ENCODE measurements at places on chromosomes 5 and 9.

GRCh38 chr5:170296036-170296934, 1.3 kb downstream of the LCP2 start:
- H3K27me3 ChIP-seq, result peaks cover 23% of the 10 kb centered on the region
- H3K27ac ChIP-seq, result no peak overlapping the region

DNA sequence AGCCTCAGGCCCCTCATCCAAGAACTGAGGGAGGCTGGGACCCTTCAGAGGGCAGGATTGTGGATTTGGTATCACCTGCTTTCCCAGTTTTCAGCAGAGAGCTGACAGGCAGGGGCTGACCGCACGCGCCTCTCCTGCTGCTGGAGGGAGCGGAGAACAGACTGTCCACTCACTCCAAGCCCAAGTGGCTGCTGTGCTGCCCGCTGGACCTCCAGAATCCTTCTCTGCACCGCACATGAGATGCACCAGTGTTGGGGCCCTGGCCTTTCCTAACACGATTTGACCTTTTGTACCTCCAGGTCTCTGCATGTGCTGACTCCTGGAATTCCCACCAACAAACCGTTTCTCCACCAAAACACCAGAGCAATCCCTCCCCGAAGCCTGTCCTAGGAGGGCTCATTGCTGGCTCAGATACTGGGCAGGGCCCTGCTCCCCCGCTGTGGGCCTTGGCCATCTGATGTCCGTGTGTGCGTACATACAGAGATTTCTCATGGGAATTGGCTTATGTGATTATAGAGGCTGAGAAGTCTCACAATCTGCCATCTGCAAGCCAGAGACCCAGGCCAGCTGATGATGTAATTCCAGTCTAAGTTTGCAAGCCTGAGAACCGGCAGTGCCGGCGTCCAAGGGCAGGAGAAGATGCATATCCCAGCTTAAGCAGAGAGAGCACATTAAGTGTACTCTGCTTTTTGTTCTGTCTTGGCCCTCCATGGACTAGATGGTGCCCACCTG, 141.7 kb downstream of the GADD45G start:
- H3K27ac ChIP-seq, result no peak overlapping the region
- peaks cover 3% of the 10 kb centered on the region for H3K4me1 ChIP-seq
- H3K27me3 ChIP-seq, result peaks cover 18% of the 10 kb centered on the region

- H3K27ac ChIP-seq, result peak overlapping the region; percentile 11
- no peak overlapping the region for H3K4me3 ChIP-seq
- peak; percentile 35 for DNase-seq
- no peaks in the 10 kb centered on the region for H3K27me3 ChIP-seq
- no peaks in the 10 kb centered on the region for H3K36me3 ChIP-seq
Measured at GRCh38 chr5:158135682-158136179, 276.8 kb upstream of the CLINT1 start.

DNA sequence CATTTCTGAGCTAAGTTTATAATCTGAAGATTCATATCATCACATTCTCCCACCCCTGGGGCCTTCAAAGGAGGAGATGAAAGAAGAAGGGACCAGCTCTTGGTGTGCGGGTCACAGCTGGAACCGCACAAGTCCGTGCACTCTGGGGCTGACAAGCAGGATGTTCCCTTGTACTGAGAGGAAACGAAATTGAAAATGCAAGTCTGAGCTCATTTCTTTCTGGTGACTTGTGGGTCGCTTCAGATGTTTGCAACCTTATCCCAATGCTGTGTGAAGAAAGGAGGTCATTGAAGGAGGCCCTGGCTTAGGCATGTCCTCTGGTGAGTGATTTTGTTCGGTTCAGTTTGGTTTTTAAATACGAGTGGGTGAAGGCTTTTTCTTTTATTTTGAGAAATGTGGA, 59.6 kb downstream of the C9orf152 start:
- H3K4me1 ChIP-seq, result peaks cover 1% of the 10 kb centered on the region
- no peaks in the 10 kb centered on the region for H3K27me3 ChIP-seq
- no peak overlapping the region for H3K27ac ChIP-seq
- peaks cover 4% of the 10 kb centered on the region for H3K36me3 ChIP-seq
- H3K4me3 ChIP-seq, result no peak overlapping the region

DNA sequence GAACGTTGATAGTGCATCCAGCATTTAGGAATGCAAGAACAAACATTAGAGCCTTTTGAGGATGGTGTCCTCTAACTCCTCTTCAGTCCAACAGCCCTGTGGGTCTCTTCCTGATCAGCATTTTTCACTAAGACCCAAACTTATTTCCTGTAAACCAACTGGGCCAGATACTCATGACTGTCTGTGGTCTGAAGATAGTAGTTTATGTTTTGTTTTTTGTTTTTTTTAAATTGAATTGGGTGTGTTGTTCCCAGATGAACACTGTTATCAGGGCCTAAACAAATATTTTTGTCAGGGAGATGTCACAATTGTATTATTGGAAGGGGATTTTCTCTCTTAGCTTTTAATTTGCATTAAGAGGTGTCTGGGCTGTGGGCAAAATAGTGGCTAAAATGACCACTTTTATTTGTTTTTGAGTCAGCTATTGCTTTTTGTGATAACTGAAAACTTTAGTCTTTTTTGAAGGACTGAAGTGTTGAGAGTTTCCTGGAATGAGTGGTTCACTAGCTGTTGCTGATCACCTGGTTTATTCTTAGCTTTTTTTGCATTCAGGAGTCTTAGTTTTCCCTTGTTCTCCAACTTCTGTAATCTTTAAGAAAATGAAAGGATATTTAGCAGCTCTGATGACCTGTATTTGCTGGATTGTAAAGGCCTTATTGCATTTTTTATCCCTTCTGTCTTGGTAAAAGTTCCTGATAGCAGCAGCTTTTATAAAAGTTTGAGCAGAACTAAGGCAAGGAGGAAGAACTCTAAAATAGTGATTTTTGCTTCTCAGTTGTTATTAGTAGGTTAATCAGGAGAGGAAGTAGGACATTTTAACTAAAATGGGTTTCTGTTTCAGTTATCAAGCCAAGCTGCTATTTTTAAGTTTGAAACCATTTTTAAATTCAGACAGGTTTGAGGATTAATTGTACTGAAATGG, 5.5 kb downstream of the MAN2A1 start:
- H3K27ac ChIP-seq, result peak overlapping the region; percentile 18
- DNase-seq, result no peak
- peaks cover 10% of the 10 kb centered on the region for H3K36me3 ChIP-seq
- no peak overlapping the region for H3K4me3 ChIP-seq
- H3K27me3 ChIP-seq, result no peaks in the 10 kb centered on the region
- H3K4me1 ChIP-seq, result peaks cover 31% of the 10 kb centered on the region

DNA sequence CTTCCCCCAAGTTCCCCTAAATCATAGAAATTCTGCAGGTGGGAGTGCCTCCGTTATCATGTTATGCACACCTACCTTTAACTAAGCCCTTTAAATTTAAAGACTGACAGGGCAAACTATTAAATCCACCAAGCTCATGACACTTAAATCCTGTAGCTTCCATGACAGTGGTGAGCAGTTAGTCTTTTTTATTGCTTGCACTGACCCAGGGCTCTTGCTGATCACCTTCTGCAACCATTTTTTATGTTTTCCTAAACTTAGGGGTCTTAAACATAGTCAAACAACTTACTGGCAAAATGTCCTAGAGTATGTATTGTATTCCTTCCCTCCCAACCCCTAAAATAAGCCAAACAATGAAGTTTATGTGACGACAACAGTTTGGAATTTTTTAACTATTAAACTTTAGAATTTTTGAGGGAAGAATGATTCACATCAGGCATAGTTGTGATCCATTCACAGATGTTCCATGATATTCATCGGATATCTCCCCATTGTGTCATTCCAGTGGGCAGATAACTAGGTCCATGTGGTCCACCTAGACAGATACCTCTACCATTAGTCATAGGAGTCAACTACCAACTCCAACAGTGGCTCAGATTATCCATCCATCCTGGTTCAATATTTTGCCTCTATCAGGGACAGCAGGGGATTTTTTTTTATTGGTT, 283.1 kb downstream of the ADAMTS6 start:
- peaks cover 6% of the 10 kb centered on the region for H3K4me1 ChIP-seq
- H3K27ac ChIP-seq, result peak overlapping the region; percentile 33
- peaks cover 1% of the 10 kb centered on the region for H3K36me3 ChIP-seq
- no peaks in the 10 kb centered on the region for H3K27me3 ChIP-seq

- peaks cover 40% of the 10 kb centered on the region for H3K4me1 ChIP-seq
- peaks cover 3% of the 10 kb centered on the region for H3K36me3 ChIP-seq
- H3K27ac ChIP-seq, result peak overlapping the region; percentile 95
- H3K4me3 ChIP-seq, result peak overlapping the region; percentile 39
Measured at GRCh38 chr9:35257986-35258659, 96.3 kb downstream of the UNC13B start.

- H3K27ac ChIP-seq, result no peak overlapping the region
- H3K4me3 ChIP-seq, result no peak overlapping the region
- no peak for DNase-seq
- H3K27me3 ChIP-seq, result no peaks in the 10 kb centered on the region
Measured at GRCh38 chr5:152422081-152422480, 17.0 kb upstream of the NMUR2 start.

- no peak overlapping the region for H3K27ac ChIP-seq
- DNase-seq, result no peak
- H3K4me3 ChIP-seq, result no peak overlapping the region
- no peaks in the 10 kb centered on the region for H3K27me3 ChIP-seq
- no peaks in the 10 kb centered on the region for H3K36me3 ChIP-seq
- no peaks in the 10 kb centered on the region for H3K4me1 ChIP-seq
Measured at GRCh38 chr5:86542532-86542931, 75.2 kb upstream of the COX7C start.

DNA sequence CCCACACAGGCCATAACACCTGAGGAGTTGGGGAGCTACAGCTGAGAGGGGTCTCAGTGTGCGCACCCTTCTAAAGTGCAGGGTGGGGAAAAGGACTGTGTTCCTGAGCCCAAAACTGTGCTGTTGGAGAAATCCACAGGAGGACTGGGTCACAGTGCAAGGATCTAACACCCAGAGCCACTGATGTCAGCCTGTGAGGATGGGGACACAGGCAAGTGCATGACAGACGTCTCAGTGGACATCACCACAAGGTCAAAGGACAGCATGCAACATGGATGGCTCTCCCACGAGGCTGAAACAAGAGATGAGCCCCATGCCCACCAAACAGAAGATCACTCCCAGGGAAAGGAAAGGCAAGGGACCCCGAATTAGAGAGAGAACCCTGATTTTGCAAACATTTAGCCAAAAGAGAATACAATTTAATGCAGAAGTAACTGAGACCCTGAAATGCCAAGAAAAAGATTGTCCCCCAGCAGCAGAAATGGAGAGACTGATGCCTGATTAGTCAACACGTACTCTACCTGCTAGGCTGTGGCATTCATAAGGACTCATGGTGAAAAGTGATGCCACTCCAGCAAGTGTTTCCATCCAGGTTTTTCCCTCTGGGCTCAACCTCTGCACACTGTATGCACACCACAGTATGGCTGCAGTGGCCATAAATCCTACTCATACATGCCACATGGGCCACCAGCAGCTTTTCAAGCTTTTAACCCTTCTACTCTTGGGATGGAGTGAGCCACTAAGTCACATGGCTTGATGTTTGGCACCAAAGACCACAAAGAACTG, 14.2 kb downstream of the KLF9 start:
- no peak for DNase-seq
- no peaks in the 10 kb centered on the region for H3K4me1 ChIP-seq
- H3K36me3 ChIP-seq, result no peaks in the 10 kb centered on the region
- H3K4me3 ChIP-seq, result no peak overlapping the region
- peaks cover 5% of the 10 kb centered on the region for H3K27me3 ChIP-seq
- no peak overlapping the region for H3K27ac ChIP-seq
